ENCODE measurements at places on chromosomes 11 and 22. TPM values are rescaled to one million over a fixed set of nuclear protein-coding genes. Genes with fewer than 3 reads are reported as not detected.

GRCh38 chr11:26493616-26494015, 78.4 kb downstream of the MUC15 start:
- DNase-seq, result no peak

- DNase-seq, result peak; percentile 27
These were observed 6.1 kb downstream of the IFITM10 start for GRCh38 chr11:1744137-1744886.

GRCh38 chr11:26985943-26986342, 8.0 kb upstream of the FIBIN start:
- peak; percentile 48 for DNase-seq

- no peak for DNase-seq
These were observed 937.6 kb downstream of the BRD1 start for GRCh38 chr22:48889887-48890692.

DNA sequence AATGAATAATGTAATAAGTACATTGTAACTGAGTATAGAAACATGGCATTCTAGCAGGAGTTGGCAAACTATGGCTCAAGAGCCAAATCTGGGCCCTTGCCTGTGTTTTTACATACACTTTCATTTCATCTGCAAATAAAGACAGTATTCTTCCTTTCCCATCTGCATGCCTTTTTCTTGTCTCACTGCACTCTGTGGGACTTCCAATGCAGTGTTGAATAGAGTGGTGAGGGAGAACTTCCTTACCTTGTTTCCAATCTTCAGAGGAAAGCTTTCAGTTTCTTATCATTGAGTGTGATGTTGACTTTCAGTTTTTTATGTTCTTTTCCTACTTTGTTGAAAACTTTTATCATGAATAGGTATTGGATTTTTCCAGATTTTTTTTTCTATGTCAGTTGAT, 82.1 kb downstream of the USP47 start:
- no peak for DNase-seq

DNA sequence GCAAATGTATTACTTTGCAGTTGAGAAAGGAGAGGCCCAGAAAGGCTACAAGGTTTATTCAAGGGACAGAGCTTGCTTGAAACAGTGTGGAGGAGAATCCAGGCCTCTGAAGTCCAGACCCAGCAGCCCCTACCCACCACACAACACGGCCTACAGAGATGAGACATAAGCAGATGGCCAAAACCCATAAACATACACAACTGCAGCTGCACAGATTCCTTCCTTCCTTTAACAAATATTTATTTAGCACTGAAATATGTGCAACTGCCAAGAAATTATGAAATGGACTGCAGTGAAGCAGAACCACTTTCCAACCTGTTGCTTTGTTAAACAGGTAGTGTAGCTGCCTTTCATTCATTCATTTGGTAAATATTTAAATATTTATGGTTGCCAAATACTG, 122.3 kb downstream of the SPATA19 start:
- DNase-seq, result no peak

Gene LYVE1
- total RNA-seq, result under 0.01 TPM
